NCI-H524 (cell line): ENCODE measurements at places on chromosomes 7 and 10.

- DNase-seq = no peak
Measured at GRCh38 chr7:89029864-89030263, 234.3 kb upstream of the TEX47 start.

DNA sequence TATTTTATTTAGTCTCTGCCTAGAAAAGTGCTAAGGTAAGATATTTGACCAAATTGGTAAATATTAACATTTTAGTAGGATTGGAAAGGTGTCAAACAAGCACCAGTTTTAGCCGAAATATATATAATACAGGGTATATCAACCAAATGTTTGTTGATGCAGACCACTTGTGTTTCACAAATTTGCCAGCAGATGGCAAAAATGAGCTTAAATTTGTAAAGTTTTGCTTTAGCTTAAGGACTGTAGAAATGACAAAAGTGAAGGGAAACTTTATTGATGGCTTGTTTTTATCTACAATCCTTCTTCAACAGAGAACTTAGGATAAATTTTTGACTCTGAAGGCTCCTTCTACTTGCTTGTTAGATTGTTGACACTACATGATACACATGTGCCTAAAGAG, 4.8 kb upstream of the POLR1F start:
- peak; percentile 51 for DNase-seq

DNA sequence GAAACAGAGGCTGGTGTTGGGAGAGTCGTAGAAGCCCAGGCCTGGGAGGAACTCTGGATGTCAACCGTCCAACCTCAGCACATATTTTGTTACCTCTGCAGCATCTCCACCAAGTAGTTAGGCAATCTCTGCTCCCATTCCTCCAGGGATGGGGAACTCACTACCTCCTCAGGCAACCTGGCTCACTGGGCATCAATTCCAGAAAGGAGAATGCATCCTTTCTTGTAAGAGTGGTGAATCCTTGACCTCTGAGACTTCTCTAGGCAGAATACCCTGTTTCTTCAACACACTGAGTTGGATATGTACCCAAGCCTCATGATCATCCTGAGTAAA, 136.7 kb upstream of the ZMIZ1 start:
- no peak for DNase-seq

DNA sequence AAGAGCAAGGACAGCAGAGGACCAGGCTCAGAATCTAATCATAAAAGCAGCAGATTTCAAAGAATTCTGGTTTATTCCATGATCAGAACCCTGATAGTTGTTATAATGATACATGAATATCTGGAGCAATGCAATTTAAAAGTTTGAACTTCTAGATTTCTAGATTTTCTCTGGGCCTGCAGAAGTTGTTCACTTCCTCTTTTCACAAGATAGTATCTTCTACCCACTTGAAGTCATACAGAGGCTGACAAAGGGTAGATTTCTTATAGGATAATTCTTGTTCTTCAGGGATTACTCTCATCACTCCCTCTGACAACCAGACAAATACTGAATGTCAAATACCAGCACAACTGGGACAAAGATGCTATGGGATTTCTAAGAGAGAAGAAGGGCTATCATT, 320.0 kb upstream of the ETV1 start:
- no peak for DNase-seq

GRCh38 chr10:9260690-9261089, 1206.2 kb downstream of the GATA3 start:
- no peak for DNase-seq

GRCh38 chr7:106277976-106278375, 6.8 kb downstream of the NAMPT start:
- DNase-seq = no peak

GRCh38 chr10:100899171-100899570, 13.6 kb upstream of the SLF2 start:
- DNase-seq = no peak

GRCh38 chr7:22884911-22885788, 62.5 kb upstream of the TOMM7 start:
- no peak for DNase-seq

- DNase-seq = no peak
Measured at GRCh38 chr10:103745341-103746247, 109.8 kb downstream of the SH3PXD2A start.

DNA sequence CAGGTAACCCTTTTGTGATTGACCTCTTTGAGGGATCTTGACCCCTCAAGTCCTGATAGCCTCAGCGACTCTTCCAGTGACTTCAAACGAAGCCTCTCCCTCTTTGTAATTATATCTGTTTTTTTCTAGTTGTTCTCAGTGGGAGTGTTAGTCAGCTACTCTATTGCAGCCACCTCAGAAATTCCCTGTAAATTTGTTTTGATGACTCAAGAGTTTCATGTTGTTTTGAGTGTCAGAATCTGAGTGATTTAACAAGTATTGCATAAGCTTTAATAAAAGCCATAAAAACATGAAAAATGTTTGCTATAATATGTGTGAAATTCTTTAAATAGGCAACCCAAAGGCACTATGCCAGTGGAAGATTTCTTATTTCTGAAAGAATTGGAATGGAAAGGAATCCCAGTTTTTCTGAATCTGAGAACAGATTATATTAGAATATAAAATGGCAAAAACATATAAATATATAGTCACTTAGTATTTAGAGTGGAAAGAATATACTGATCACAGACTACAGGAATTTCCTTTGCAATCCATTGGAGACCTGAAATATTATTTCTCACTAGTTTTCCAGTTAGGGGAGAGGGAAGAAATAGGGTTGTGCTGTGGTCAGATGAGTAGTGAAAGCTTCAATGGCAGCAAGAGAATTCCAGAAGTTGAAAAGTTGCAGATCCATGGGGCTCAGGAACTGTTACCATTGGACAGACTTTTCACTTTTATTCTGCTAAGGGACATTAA, 94.4 kb upstream of the SEMA3C start:
- no peak for DNase-seq

- DNase-seq = no peak
Measured at GRCh38 chr10:75470901-75471300, 39.5 kb downstream of the LRMDA start.

GRCh38 chr10:43417950-43418768, 9.2 kb upstream of the HNRNPF start:
- no peak for DNase-seq

- peak; percentile 80 for DNase-seq
Measured at GRCh38 chr10:103678178-103678526, 177.2 kb downstream of the SH3PXD2A start.

- no peak for DNase-seq
Measured at GRCh38 chr10:106712988-106713387, 451.5 kb downstream of the SORCS1 start.

- DNase-seq = no peak
Measured at GRCh38 chr10:62068464-62068863, 167.0 kb downstream of the ARID5B start.

- DNase-seq = peak; percentile 84
Measured at GRCh38 chr7:151087245-151088018, 1.2 kb downstream of the AGAP3 start.

DNA sequence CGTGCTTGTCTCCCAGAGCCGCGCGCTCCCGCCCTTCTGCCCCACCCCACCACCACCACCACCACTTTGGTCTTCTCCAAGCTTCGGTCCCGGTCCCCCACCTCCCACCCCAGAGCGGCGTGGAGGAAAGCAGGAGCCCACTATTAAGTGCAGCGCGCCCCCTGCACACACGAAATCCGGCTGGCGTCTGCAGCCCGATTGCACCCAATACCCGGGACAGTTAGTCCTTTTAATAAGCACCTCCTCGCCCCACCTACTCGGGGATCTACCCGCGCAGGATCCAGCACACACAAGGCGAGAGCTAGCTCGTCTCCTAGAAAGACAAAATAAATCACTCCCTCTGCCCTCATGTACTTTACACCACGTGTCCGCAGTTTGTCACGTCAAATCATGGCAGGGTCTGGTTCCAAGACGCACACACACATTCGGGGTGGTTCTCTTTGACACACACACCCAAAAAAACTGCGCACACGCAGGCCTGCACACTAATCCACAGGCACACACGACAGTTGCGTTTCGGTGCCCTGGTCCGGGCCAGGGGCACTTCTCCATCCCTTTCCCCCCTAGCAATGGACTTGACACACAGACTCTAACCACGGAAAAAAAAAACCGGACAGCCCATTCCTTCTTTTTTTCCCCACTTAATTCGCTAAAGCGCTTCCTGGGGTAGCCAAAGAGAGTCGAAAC, 1.6 kb downstream of the SFMBT2 start:
- DNase-seq = no peak

GRCh38 chr10:51342381-51342780, 268.1 kb downstream of the PRKG1 start:
- no peak for DNase-seq

DNA sequence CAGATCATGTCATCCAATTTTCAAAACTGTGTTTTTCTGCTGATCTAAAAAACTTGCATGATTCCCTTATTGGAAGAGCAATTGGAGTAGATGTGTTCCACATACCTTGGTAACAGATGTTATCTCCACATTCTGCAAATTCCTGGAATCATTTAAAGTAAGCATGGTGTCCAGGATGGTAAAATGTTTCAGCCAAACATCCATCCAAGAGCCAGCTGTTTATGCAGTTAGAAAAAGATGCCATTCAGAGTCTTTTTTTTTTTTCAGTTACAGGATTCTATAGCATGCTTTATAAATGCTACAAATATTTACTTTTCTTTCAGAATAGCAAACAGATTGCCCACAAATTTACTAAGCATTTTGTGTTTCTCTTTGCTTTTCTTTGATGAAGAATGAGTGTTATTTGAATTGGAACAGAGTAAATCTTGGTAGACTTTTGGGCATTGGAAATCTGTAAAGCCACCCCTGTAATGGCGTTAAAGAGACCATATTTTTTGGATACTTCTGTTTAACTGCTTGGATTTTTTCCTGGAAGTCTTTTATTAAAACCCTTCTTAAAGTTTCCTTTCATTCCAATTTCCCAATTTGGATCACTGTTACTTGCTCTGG, 149.8 kb downstream of the GNAT3 start:
- no peak for DNase-seq

GRCh38 chr7:38284553-38284952, 11.1 kb upstream of the TARP start:
- DNase-seq = no peak

DNA sequence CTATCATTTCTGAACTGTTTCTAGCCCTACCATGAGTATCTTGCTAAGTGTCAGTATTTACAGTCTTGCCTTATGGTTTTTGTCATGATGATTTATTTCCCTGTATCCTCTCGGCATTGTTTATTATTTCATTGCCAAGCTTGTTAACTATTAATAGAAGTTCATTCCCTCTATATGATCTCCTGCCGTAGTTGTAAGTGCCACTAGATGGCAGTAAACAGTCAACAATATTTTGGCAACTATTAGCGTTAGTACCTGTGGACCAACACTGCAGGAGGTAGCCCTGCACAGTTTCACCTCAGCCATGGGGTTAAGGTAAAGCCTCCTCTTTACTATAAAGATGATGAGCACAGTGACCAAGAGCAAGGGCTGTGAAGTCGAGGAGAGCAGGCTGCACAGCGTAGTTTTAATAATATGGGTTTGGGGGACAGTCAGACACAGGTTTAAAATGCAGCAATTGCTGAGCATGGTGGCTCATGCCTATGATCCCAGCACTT, 26.1 kb upstream of the CCNJ start:
- DNase-seq = no peak

GRCh38 chr10:90204956-90205314, 503.5 kb downstream of the KIF20B start:
- no peak for DNase-seq

GRCh38 chr10:104072786-104073185, 12.9 kb downstream of the COL17A1 start:
- DNase-seq = no peak

DNA sequence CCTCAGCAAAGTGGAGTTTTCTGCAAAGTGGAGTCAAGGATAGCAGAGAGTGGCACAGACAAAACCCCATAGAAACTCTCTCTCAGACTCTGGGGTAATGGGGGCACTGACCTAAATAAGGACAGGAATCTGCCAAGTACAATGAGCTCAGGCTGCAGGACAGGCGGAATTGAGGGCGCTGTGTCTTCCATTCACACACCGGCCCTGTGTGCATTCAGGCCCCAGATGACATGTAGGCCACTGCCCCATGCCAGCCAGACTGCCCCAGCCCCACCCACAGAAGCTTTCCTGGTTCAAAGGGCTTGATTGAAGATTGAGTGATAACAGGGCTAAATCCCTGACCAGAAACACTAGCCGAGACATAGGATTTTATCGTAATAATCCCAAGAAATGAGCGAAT, 52.7 kb downstream of the EEPD1 start:
- DNase-seq = no peak

DNA sequence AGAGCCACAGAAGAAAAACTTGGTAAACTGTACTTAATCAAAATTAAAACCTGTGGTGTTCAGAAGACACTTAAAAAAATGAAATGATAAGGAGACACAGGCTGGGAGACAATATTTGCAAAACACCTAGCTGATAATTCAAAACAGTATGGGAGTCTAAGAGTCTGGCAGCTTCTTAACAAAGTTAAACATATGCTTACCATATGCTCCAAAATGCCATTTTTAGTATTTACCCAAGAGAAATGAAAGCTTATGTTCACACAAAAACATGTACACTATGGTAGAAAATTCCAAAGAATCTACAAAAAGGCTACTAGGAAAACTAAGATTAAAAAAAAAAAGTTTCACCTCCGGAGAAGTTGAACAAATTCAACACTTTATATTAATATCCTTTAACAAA, 48.6 kb downstream of the ITGB1 start:
- DNase-seq = no peak

DNA sequence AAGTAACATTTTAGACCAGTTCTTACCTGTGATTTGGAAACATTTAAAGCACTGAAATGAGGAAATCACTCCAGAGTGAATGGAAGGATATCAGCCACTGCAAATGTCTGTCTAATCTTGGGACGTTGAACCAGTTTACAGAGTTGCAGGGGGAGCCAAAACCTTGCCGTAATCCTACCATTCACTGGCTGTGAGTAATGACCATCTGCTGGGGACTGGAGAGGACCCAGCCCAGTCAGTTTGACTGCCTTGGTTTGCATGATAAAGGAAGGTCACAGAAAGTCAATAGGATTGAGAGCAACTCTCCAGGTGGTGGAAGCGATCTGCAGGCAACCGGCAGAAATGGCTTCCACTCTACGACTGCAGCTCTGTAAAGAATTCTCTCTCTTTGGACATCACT, 167.2 kb downstream of the AKR1D1 start:
- DNase-seq = peak; percentile 90

DNA sequence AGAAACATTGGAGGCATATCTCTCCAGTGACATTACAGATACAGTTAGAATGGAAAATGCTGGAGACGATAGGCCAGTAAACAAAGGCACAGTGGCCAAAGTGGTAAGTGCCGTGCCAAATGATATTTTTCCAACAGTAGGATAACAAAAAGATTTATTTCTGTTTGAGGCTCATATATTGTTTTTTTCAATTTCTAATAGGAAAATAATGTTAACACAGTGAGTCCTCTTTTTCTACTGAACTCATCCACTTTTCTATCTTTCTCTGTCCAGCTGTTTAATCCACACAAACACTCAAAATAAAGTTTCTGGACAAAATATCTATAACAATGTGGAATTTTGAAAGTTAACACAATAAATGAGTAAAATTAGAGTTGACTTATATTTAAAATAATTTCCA, 201.3 kb downstream of the SEMA3E start:
- DNase-seq = no peak

- DNase-seq = no peak
Measured at GRCh38 chr7:101109368-101109767, 17.5 kb upstream of the SERPINE1 start.
